GM19239 (cell line): ENCODE measurements at places on chromosomes 5 and 9.

- DNase-seq, result no peak
Measured at GRCh38 chr9:8223861-8224260, 424.3 kb upstream of the DMAC1 start.

- DNase-seq, result no peak
Measured at GRCh38 chr9:37939575-37940095, 35.7 kb upstream of the SLC25A51 start.

- DNase-seq, result no peak
Measured at GRCh38 chr5:115306011-115306536, 9.6 kb upstream of the CCDC112 start.

- DNase-seq, result no peak
Measured at GRCh38 chr5:32071351-32071944, 102.7 kb downstream of the GOLPH3 start.

- DNase-seq, result no peak
Measured at GRCh38 chr9:88312517-88313103, 75.6 kb upstream of the SPIN1 start.

- no peak for DNase-seq
Measured at GRCh38 chr9:92632641-92633040, 37.3 kb downstream of the IPPK start.

GRCh38 chr9:13088720-13089427 lies 190.6 kb downstream of the MPDZ start:
- peak; percentile 9 for DNase-seq

GRCh38 chr5:58439094-58439644 lies 20.7 kb downstream of the PLK2 start:
- DNase-seq, result no peak

DNA sequence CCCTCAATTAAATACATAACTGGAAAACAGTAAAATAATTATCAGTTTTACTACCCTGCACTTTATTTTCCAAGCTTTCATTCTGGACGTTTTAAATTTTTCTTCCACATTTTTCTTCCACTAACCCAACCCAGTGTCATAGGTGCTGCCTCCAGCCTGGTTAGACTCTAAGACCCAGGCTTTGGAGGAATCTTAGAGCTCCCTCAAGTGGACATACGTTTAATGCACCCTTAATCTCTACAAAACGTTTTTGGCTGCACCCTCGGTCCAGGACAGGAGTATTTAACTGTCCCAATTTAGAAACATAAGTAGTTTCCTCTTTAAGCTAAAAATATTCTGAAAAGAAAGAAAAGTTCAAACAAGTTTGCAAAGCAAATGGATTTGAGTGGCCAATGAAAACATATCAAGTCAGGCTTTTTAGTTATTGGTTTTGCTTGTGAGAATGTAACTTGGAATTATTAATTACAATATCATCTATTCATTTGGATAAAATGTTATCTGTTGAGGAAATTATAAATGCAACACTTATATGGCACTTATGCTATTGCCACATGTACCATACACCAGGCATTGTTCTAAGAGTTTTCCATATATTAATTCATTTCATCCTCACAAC lies 38.9 kb downstream of the CDH6 start:
- peak; percentile 5 for DNase-seq

GRCh38 chr5:157312492-157312891 lies 46.6 kb downstream of the CYFIP2 start:
- DNase-seq, result peak; percentile 64

DNA sequence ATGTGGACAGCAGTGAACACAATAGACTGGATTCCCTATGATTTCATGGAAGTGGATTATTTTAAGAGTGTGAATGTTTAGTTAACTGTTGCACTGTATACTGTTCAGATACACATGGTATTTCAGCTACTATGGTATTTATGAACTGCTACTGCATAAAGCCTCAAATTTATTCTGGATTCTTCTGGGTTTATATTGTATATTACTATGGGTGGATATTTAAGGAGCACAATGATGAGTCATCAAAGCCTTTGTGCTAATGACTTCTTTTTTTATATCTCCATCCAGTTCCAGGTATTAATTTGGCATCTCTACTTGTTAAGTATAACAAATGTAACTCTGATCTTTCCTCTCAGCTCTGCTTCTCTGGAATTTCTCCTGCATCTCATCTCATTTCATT lies 6.8 kb downstream of the KDM4C start:
- no peak for DNase-seq

GRCh38 chr5:87430863-87431457 lies 18.2 kb upstream of the CCNH start:
- no peak for DNase-seq

GRCh38 chr9:106106396-106106795 lies 412.1 kb downstream of the TMEM38B start:
- DNase-seq, result no peak

- DNase-seq, result no peak
Measured at GRCh38 chr9:95009459-95009858, 283.0 kb downstream of the AOPEP start.

DNA sequence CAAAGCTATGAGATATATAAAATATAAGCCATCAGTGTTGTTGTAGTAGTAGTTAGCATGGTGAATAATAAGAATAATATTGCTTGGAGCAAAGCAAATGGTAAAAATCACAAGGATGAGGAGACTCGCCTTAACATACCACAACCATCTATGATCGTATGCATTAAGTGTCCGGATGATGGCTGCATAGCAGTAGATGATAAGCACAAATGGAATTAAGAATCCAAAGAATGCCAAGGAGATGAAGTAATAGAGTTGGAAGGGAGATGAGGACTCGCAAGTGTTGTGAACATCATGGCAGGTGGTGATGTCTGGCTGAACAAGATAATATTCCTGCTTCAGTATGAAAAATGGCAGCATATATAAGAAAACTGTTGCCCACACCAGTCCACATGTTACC lies 5.5 kb downstream of the F2RL2 start:
- DNase-seq, result no peak

- DNase-seq, result no peak
Measured at GRCh38 chr5:143879646-143880045, 67.7 kb downstream of the HMHB1 start.

- no peak for DNase-seq
Measured at GRCh38 chr5:22596404-22596970, 256.7 kb downstream of the CDH12 start.
